ENCODE measurements at places on chromosomes 12 and 14.

- no peak for DNase-seq
These were observed 87.6 kb upstream of the HIF1A start for GRCh38 chr14:61607570-61608244.

DNA sequence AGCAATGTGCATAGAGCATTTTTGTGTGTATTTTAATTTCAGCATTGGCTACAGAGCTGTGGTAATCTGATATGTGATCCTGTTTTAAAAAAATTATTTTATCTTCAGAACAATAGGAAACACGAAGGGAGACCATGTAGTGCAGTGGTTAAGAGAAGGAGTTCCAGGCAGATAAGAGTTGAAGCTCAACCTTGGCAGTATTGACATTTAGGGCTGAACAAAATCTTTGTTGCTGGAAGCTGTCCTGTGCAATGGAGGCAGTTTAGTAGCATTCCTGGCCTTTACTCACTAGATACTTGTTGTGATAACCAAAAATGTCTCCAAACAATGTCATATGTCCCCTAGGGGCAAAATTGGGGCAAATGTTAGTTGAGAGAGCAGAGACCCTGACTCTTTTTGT, 59.2 kb downstream of the CHST11 start:
- no peak for DNase-seq

DNA sequence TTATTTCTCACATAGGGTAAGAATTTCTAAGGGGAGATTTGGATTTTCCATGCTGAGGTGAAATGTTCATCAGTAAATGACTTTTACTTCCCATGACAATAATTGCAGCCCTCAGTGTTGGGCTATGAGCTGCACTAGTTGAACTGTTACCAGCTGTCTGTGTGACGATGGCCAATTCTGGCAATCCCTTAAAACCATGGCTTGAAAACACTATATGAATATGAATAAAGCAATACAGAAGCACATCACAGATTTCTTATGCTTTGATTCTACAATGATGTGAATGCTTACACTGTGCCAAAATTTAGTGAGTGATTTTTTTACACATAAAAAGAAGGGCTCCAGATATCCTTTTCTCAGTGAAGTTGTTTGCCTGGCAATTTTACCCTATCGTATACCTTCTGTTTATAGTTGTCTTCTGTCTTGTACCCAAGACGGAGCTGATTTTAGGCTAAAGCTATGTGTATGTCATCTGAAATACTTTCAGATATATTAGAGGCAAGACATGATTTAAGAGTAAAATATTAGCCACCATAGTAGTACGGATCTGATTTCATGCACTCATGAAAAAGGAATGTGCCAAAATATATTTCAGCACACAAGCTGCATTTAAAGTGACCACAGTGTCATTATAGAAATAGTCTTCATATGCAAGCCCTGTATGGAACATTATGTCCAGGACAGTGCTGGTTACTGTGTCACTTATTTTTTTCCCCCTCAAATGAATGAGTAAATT, 52.0 kb downstream of the SLC38A4 start:
- DNase-seq: no peak

DNA sequence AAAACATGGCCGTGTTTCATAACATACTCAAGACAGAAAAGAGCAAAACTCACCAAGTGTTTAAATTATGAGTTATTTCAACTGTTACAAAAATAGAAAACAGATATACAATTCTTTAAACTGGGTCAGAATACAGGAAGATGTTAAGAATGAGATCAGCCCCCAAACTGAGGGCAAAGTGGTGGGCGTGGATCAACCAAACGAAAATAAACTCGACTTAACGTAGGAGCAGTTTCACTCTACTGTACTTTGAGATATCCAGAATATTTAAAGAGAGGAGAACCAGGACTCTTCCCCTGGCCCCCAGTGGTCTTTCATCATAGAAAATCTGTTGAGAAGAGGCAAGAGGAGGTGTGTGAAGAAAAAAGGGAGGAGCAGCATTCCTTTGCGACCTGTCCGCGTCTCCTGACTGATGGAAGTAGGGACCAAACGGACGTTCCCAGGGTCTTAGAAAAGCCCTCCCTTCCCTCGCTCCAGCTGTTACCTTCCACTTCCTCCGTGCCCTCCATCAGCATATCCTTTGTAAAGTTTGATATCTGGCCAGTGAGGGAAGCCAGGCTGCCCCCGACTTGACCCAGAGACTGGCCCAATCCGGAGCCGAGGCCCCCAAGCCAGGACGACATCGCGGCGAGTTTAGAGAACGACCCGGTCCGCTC, 668 bp downstream of the TRIP11 start:
- peak; percentile 34 for DNase-seq
